Gastroesophageal sphincter (tissue), 4 donors: ENCODE measurements at places on chromosomes 3 and 15. TPM values are rescaled to one million over a fixed set of nuclear protein-coding genes. Genes with fewer than 3 reads are reported as not detected.

GRCh38 chr15:101498076-101498716, 8.7 kb upstream of the PCSK6 start:
- no peak for ATAC-seq

DNA sequence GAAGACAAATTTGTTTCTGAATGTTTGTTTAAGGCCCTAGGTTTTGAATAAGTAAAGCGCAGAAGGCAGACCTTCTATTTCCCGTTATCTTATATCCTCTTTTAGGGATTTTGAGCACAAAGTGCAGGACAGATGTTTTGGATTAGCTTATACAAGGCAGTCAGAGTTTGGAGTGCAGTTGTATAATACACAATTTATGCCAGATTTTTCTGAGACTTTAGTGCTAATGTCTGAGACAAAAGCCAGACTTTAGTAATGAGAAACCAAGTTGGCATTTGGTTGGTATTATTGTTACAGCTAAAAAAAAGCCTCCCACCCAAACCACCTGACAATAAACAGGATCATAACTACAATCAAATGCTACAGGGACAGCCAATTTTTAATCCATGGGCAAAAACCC, 309.9 kb upstream of the SATB1 start:
- no peak for ATAC-seq

DNA sequence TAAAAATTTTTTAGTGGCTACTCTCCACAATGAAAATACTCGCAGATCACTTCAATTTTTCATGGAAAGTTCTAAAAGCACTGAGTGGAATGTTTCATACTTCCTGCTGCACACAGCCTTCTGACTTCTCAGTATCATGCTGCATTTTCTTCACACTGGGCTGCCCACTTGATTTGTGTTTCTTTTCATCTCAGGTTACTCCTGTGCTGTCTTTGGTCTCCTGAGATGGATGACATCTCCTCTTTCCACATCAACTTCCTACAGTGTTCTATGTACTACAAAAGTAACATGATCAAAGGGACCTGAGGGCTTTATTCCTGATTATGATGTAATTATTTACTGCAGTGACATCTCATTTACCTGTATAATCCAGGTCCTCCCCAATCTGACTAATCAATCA, 927.7 kb downstream of the ROBO2 start:
- ATAC-seq = no peak

GRCh38 chr15:75306188-75306587, 23.6 kb downstream of the GOLGA6D start:
- ATAC-seq = no peak

- ATAC-seq = no peak
Measured at GRCh38 chr15:38212729-38213351, 39.8 kb upstream of the SPRED1 start.

GRCh38 chr3:157888040-157888439, 218.2 kb downstream of the SHOX2 start:
- ATAC-seq = no peak

DNA sequence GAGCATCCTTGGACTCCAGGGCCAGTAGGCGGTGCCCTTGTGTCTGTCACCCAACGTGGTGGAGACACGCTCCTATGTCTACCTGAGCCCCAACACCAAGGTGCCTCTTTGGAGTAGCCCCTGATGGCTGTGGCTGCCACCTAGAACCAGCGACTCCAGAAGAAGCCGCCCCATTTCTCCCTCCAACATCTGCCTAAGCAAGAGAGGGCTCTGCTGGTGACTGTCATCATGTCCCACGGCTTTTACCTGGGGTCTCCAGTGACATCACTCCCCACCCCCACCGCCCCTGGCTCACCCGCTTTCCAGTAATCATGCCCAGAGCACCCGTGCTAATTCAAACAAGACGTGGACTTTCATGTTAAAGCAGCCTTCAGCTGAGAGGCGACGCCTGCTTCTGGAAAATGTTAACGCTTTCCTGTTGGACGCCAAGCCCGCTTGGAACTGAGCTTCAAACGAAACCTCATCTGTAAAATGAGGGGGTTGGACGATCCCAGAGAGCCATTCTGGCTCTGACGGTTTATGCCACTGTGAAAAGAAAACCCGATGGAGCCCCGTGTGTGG, 57.0 kb downstream of the ISG20 start:
- no peak for ATAC-seq

GRCh38 chr3:192940129-192940528, 22.5 kb upstream of the MB21D2 start:
- no peak for ATAC-seq

GRCh38 chr3:152197937-152198336, 70.8 kb upstream of the MBNL1 start:
- ATAC-seq = no peak

DNA sequence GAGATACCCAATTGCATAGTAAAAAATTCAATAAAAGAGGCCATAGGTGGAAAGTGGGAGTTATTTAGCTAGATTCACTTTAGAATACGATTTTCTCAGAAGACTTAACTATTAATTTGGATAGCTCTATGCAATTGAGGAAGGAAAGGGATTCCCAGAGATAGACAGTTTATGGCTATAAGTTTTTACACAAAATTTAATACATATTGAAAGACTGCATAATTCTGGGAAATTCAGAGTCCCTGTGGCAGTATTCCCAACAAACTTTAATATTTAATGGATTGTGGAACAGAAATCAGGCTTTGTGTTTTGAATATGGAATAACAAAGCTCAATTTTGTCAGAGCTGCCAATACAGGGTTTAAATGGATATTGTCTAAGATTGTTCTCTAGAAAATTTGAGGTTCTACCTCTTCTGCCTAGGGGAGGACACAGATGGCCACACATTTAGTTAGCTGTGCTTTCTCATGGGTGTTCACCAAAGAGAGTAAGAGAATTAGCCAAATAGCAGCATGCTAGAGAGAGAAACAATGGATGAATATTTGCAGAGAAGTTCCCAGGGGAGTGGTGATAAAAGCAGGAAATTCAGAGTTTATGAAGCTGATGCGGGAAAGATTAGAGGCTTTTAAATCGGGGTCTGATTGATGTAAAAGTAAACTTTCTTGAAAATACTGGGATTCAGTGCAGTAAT, 8.5 kb downstream of the ISL2 start:
- ATAC-seq = no peak

GRCh38 chr3:30231277-30232141, 374.9 kb upstream of the TGFBR2 start:
- ATAC-seq = peak; percentile 42

GRCh38 chr3:110526777-110527727, 544.6 kb upstream of the NECTIN3 start:
- no peak for ATAC-seq

GRCh38 chr15:83582381-83582780, 71.5 kb upstream of the ADAMTSL3 start:
- ATAC-seq = no peak

DNA sequence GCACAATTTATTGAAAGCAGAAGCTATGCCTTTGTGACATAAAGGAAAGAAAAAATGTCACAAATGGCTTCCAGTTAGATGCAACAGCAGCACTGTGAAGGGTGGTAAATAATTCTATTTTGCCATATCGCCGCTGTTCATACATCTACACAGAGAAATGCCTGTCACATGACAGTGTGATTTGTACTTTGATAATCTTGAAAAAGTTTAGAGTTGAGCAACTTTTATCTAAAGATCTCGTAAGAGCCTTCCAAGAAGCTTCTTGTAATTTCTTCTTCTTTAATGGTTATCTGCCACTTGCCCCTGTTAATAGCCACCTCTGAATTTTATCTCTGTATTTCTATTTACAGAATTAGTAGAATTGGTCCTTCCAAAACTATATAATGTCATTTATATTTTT, 192.3 kb downstream of the ATP8B4 start:
- no peak for ATAC-seq

- no peak for ATAC-seq
Measured at GRCh38 chr3:13474776-13475303, 5.3 kb upstream of the HDAC11 start.

- no peak for ATAC-seq
Measured at GRCh38 chr3:178706411-178706810, 170.2 kb downstream of the KCNMB2 start.

Gene ATOSA
- total RNA-seq = 32.6 TPM

Gene GOLGA8G
- not detected for total RNA-seq

Gene BTLA
- not detected for total RNA-seq

Gene KBTBD8
- 2.6 TPM for total RNA-seq

Gene ZNF774
- 17.2 TPM for total RNA-seq

Gene TMCO5A
- not detected for total RNA-seq
